Endothelial cell of umbilical vein (primary cell): ENCODE measurements at places on chromosomes 4 and X. TPM values are rescaled to one million over a fixed set of nuclear protein-coding genes. Genes with fewer than 3 reads are reported as not detected.

HNRNPD gene
- total RNA-seq = 361 and 363 TPM in 2 replicates

NKX1-1 gene
- not detected in 2 replicates for total RNA-seq

CCNA2 gene
- total RNA-seq = 63.1 and 65.4 TPM in 2 replicates

HMX1 gene
- not detected in 2 replicates for total RNA-seq

PLAC1 gene
- 0.58 and 0.81 TPM in 2 replicates for total RNA-seq

PGK1 gene
- 377 and 392 TPM in 2 replicates for total RNA-seq

ARR3 gene
- not detected in 2 replicates for total RNA-seq

SEC31A gene
- 290 and 301 TPM in 2 replicates for total RNA-seq

RADX gene
- total RNA-seq = 0.09 TPM in 1 of 2 replicates, not detected in the other

TLR7 gene
- total RNA-seq = not detected in 2 replicates

PNCK gene
- total RNA-seq = not detected in 2 replicates

TCEANC gene
- total RNA-seq = 0.75 and 1.8 TPM in 2 replicates

DNA sequence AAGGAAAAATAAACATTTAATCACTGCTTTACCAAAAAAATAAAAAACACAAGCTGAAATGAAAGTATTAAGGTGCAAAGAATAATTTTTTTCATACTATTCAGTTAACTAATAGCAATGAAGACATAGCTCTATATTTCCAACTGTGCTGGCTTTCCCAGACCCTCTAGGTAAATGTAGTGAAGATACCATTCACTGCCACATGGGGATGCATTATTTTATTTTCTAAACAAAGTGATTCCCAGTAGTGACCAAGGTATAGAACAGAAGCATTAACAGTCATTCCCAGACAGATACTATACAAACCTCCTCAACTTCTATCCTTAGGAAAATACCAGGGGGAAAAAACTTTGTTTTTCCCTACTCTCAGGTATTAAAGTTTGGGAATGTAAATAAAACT, 39.4 kb downstream of the ANTXR2 start:
- DNase-seq = no peak

DNA sequence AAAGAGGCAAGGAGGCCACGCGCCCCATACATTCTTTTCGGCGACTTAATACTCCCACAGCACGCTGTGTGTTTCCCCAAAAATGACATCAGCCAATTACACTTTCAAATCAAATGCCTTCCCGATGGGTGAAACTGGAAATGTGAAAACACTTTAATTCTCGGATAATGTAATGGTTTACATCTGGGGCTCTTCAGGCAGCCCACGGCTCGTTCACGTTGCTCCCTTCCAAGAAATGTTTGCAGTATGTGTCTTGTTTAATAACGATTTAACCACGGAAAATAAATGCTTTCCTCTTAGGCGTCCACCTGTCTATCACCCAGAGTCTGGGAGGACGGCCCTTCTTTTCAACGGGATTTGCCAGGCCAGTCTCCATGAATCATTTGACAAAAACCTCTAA, 272.5 kb downstream of the SHOX start:
- DNase-seq = no peak

DNA sequence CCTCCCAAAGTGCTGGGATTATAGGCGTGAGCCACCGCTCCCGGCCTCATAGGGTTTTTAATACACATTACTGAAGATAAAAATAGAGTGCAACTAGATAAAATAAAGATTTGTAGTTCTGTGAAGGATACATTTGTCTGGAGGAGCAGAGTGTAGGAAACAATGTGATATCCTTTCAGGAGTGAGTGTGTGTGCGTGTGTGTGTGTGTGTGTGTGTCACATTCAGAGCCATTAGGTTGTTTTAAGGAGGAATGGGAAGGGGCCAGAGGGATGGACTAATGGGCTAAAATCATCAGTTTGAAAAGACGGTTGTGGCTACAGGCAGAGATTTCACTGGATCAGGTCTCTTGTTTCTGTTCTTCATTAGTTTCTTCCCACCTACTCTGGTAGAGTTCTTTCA, 40.0 kb downstream of the RBPJ start:
- DNase-seq = no peak

- no peak for DNase-seq
These were observed 16.2 kb downstream of the RBM47 start for GRCh38 chr4:40613456-40613855.

GRCh38 chrX:19019996-19020395, 36.1 kb upstream of the PHKA2 start:
- no peak for DNase-seq

- no peak for DNase-seq
These were observed 4.4 kb upstream of the APLN start for GRCh38 chrX:129659141-129659540.

DNA sequence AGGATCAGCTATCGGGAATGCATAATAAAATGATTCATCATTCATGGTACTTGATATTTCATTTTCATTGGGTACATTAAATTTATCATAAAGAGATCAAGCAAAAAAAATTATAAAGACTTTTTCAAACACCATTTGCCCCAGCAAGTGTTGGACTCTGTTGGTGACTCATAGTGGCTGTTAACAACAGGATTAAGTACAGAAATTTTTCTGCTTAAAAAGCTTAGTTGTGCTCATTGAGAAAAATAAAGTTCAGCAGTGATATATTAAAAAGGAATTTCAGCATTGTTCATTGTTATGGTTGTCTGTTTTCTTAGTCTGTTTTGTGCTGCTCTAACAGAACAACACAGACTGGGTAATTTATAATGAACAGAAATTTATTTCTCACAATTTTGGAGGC, 86.2 kb upstream of the PCDH10 start:
- peak; percentile 43 for DNase-seq

DNA sequence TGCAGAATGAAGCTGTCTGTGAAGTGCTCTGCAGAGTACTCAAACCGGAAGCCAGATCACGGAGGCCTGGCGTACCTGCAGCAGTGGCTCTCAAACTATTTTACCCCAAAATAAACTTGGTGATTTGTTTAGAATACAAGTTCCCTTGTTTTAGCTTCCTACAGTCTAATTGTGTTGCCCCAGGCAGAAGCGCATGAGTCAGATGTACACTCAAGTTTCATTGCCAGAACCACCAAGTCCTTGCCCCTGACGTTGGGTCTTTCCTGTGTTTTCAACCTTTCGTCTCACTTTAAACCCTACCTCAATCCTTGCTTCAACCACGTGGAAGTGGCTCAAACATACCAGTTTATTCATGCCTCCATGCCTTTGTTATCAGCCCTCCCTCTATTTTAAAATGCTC, 66.2 kb upstream of the SLC7A11 start:
- peak; percentile 3 for DNase-seq

GRCh38 chrX:101229170-101229569, 9.6 kb downstream of the DRP2 start:
- no peak for DNase-seq

- peak; percentile 74 for DNase-seq
These were observed 8.0 kb downstream of the FAM241A start for GRCh38 chr4:112153211-112153791.

GRCh38 chr4:158936238-158936637, 166.6 kb upstream of the RAPGEF2 start:
- DNase-seq = no peak

DNA sequence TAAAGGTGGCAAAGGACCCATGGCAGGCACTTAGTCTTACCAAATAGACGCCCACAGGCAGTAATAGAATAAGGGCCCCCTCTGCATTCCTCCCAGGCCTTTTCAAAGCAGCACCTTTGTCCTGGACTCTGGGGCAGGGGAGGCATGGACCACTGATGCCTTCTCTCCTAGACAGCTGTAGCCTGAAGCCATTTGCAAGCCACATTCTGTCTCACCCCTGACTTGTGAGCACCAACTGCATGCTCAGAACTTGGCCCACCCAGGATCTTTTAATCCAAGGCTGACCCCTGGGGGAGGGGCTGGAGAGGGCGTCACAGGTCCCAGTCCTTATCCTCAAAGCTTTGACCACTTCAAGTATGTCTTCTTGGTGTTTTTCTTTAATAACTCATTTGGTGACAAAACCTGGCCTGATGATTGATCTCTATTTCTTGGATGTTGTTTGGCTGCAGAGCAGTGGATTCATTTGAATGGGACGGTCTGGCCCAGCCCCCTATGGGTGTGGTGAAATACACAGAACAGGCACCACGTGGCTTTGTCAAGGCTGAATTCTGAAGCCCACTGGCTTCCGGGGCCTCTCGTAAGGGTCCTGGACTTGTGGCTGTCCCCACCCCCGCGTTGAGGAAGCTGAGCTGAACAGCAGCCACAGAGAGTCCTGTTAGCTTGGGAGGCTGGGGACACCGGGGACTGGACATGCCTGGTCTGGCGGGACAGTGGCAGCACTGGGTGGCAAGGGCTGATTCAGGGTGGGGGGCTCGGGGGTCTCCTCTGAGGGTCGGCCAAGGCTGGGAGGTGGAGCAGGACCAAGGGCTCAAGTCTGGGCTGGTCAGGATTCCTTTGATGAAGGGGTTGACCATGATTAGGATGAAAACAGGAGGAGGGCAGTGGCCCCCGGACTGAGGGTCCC, 36.6 kb downstream of the ADRA2C start:
- DNase-seq = no peak

GRCh38 chrX:117834076-117834475, 282.5 kb downstream of the KLHL13 start:
- no peak for DNase-seq

DNA sequence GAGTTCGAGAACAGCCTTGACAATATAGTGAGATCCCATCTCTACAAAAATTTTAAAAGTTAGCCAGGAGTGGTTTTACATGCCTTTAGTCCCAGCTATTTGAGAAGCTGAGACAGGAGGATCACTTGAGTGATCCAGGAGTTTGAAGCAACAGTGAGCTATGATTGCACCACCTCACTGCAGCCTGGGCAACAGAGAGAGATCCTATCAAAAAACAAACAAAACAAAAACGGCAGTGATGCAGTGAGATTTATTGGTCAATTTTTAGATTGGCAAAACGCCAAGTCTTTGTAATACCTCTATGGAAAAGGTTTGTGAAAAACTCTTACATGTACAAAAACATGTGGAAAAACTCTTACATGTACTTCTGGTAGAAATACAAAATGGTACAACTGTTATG, 91.3 kb downstream of the PTPN13 start:
- peak; percentile 56 for DNase-seq

GRCh38 chr4:1683261-1683735, 815 bp downstream of the FAM53A start:
- DNase-seq = peak; percentile 48

- DNase-seq = no peak
These were observed 193.6 kb downstream of the FBXW7 start for GRCh38 chr4:152342293-152342692.

DNA sequence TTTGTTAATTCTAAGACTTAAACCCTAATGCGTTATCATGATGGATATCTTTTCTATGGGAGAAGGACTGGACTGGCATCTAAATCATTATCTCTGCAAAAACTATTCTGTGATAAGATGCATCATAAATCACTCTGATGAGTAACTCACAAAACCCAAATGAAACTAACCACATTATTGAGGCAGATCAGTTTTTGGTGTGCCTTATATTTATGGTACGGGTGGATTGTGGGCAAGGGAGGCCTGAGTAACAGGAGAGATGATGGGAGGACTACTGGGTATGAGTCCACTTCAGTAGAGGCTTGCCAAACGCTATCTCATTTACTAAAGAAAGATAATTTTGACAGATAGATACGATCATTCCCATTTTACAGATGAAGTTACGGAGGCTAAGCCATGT, 66.4 kb upstream of the GUCY1A1 start:
- no peak for DNase-seq

DNA sequence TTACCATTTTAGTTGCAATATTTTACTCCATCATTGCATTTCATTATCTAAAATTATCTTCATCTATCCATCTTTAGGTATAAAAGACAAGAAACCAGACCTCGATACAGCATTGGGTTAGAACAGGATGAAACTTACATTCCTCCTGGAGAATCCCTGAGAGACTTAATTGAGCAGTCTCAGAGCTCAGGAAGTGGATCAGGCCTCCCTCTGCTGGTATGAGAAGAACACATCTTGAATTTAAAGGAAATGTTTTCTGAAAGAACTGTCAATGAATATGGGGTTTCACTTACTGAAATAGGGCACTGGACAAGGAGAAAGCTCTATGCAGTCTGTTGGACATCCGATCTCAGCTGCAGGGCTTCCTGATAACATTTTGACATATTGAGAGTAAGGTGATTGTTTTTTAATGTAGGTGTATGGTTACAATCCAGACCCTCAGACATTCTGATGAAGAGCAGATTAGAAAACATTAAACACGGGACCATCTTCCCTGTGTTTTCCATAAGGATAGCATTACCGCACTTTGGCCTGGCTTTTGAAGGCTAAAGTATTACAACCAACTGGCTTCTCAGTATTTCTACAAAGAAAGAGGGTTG, 367.2 kb downstream of the BMPR1B start:
- DNase-seq = peak; percentile 68

GRCh38 chrX:123298026-123298425, 113.9 kb downstream of the GRIA3 start:
- DNase-seq = no peak

DNA sequence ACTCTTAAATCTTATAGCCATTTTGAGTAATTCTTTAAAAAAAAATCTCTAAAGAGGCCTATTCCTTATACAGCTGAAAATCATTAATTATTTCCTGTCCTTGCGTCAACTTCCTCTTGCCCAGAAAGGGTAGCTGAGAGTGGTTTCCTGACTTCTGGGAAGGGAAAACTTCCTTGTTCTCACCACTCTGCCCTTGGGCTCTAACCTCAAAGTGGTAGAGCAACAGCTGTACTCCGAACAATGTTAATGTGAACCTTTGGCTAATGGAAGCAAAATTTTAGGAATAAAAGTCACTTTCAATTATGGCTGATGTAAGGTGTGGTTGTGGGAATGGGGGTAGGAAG, 15.3 kb downstream of the KLHL2 start:
- peak; percentile 90 for DNase-seq

DNA sequence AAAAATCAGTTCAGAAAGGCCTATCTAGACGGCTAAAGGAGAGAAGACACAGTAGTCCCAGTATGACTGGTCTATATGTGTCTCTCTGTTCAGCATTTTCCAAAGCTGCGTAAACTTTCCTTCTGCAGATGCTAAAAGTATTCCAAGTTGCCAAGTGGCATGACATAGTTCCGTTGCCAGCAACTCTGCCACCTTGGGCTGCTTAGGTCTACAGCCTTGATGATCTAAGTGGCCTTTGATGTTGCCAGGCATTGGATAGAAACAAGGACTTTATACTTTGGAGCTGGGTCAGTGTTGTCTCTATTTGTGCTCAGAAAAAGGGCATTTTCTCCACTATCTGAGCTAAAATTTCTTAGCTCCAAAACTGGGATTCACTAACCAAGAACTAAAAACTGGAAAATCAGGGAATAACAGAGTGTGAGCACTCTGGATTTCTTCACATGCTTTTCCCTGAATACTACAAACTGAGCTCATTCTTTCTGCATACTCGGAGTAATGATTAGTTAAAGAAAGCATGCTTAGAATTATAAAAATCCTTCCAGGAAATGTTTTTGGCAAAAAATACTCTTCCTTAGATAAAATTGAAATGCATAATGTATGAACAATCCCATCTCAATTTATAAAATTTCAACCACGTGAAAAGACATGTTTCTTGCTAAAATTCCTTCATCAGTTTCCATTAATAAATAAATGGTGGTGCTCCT, 191.4 kb downstream of the ADAMTS3 start:
- DNase-seq = no peak

DNA sequence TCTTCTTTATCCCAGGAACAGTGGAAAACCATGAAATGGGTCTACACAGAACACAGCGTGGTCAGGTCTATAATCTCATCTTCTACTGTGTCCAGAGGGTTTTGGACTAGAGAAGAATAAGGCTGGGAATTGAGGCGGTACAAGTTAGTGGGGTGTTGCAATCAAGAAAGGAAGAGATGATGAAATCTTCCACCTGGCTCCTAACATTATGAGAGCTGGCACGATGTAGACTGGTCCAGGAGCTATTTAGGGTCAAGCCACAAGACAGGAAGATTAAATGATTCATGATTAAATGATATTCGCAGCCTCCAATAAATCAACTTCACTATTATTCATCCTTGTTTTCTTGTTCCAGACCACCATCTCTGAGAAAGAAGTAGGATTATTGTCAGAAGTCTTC, 88.0 kb downstream of the ARSF start:
- no peak for DNase-seq
